ENCODE measurements at places on chromosomes 7 and 10.

DNA sequence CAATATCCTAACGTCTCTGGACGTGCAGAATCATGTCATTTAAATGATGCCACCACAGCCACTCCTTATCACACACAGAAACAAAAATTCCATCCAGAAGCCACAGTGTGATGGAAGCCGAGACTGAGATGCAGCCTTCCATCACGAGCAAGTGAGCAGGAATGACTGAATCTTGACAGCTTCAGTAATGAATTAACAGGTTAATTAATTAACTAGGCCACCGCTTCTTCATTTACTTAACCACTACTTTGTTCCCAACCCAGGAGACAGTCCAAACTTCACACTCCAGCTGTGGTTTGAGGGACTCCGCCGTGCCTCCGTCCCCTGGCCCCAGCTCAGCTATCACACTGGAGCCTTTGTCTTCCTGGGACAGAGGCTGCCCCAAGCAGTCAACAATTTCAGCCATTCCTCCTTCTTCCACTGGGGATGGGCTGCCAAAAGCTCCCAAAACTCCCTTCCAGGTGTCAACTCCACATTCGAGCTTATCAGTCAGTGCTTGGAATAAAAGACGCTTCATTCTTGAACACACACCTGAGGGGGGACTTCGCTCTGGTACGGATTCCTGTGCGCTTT lies 65.9 kb downstream of the FGFR2 start:
- no peak for DNase-seq

DNA sequence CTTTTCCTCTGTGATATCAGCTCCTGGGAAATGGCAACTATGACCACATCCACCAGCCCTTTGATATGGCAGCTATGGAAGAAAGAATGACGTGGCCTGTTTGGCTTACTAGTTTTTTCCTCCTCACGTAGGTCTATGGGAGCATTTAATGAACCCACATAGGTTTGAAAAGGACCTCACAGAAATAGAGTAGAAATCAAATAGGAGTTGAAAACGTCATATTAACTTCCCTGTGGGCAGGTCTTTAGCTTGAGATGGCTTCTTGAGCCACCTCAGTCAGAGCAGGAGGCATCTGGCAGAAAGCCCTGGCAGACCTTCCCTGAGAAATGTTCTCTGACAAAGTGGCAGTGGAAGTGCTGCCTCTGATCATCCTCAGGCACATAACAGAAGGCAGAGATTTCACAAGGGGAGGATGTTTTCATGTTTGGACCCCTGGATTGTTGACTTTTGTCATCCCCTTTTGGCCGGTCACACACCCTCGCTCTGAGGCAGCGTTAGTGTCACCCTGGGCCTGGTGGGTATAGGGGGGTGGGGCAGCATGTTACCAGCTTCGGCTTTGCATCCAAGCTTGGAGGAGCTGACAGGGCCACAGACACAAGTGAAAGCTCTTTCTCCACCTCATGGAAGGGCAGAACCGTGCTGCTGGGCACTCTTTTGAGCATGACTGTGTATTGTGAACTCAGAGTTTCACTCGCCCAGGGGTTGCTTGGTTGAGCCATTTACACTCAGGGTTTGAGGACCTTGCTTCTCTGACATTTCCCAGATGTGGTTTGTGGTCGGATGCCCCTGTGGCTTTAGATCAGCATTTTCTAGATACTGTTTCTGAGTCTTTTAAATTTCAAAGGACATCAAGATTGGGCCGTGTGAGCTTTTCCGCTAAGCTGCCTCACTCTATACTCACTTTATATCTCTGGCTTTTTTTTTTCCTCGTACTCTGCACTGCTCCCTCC lies 184.2 kb downstream of the STK31 start:
- DNase-seq = peak; percentile 2

DNA sequence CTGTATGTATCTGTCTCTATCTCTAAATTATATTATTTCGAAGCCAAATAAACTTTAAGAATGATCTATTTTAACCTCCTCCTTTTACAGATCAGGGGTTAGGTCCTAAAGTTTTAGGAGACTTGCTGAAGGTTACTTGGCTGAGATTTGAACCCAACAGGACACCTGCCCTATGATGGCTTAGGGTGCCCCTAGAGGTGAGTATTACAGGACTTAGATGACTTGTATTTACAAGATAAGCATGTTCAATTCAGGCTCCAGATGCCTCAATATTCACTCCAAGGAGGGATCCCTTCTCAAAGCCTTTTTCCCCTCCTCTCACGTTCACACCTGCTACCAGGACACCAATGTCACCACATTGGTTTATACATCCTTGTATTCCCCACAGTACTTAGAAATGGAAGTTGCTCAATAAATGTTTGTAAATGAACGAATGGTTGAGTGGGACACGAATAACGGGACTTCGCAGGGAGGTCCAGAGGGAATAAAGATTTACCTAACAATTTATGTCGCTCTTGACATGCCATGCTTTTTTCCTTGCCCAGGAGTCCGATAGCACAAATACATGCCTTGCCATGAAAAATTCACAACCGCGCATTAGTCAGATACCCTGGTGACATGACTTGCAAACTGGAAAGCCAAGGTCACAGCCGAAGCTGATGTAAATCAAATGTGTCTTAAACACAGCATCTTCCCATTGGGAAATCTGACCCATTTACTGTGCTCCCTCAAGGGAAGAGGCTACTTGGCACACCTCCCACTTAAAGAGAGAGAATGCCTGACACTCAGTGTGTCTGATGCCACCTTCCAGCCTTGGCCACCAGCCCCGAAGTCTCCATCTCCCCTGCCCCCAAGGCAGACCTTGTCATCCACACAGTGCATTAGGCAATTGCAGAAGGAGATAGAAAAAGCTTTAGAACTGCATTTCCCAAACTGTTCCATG lies 872.2 kb upstream of the AUTS2 start:
- DNase-seq = no peak

GRCh38 chr10:120953897-120954296 lies 102.7 kb downstream of the WDR11 start:
- no peak for DNase-seq

GRCh38 chr10:25804505-25804904 lies 129.5 kb upstream of the MYO3A start:
- no peak for DNase-seq

DNA sequence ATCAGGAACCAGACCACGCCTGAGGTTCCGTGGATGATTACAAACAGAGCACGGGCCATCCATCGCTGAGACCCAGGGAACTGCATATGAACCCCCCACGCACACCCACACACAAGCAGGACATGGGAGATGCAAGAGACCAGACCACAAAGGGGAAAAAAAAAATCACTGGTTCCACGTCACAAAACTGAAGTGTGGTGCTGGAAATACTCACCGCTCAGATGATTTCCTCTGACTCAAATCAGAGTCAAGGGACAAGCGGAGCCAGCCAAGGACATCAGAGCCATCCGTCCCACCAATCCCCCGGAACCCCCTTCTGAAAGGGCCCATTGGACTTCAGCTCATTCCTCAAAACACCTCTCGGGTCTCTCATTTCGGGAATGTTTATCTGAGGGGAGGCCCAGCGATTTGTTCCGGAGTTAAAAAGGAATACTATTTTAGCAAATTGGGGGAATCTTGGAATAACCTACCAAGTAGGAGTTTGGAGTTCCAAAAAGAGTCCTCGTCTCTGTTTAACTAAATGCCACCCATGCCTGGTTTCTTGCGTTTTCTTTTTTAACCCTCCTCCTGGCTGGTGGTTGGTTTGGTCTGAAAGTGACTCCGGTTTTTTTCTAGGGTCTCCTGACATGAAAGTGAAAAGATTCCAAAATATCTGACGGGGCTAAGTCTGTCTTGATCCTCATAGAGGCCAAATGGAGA lies 15.0 kb downstream of the SNX8 start:
- DNase-seq = no peak

GRCh38 chr10:96708456-96708855 lies 11.9 kb downstream of the PIK3AP1 start:
- no peak for DNase-seq

GRCh38 chr10:130399425-130399950 lies 263.3 kb downstream of the GLRX3 start:
- DNase-seq = no peak

- peak; percentile 55 for DNase-seq
These were observed 120.7 kb downstream of the SRPK2 start for GRCh38 chr7:105268056-105268455.

DNA sequence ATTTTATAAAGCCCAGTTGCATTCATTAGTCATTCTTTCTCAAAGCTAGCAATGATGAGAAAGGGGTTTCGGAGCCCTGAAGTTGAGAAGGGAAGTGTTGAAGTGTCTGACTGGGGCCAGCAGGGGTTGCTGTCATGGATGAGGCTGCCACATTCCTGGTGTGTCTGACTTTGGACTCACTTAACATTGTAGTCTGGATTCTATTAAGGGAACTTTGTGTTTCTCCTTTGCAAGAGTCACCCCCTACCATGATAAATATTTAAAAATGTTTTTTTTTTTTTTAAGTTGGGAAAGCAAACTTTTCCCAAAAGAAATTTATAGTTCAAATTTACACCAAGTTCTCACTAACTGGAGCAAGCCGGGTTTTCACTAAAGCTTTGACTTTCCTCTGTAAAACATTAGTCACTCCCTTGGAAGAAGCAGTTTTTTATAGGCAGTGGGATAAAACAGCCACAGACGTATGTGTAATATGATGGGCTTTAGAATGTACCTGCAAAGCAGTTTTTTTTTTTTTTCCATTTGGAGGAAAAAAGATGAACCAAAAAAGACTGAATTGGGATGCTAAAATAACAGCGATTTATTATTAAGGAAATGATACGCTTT lies 243.6 kb downstream of the TWIST1 start:
- DNase-seq = no peak

DNA sequence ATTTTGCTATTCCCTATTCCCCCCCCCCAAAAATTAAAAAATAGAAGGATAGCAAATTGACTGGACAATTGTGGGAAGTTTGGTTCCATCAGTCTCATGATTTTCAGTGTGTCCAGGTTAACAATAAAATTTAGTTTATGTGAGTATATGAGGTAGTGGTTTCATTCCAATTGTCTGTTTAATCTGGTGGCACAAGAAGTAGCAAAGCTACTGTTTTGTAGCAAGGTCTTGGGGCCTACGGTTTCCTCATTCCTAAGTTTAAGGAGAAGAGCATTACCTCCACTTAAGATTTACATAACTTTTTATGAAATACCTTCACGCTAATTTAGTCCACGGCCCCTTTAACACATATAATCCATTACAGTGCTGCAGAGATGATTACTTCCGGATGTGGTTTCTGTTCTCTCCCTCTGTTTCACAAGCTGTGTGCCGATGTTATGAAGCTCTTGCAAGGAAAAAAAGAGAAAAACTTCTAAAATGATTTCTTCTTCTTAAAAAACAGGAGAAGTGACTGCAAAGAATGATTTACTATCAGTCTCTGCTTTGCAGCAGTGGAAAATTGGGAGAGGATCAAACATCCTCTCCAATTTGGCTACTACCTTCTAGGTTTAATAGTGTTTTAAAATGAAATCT lies 32.7 kb upstream of the NPVF start:
- no peak for DNase-seq

GRCh38 chr10:122232769-122233168 lies 38.3 kb upstream of the BTBD16 start:
- DNase-seq = no peak

DNA sequence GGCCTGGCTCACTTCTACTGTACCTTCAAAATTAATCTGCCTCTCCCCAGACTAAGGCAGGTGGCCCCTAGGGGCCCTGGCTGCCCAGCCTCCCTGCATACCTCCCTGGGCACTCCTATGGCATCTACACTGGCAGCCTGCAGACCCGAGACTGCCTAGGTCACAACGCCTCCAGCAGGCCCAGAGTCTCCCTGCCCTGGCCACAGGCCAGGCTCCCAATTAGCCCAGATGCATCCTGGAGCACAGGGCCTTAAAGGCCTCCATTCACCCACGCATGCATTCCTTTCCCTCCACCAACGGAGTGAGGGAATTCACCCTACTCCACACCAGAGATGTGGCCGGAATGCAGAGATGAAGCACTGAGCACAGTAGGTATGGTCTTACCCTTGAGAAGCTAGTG lies 1.9 kb downstream of the CHAT start:
- DNase-seq = no peak

GRCh38 chr7:94367949-94368348 lies 26.7 kb upstream of the COL1A2 start:
- DNase-seq = no peak

DNA sequence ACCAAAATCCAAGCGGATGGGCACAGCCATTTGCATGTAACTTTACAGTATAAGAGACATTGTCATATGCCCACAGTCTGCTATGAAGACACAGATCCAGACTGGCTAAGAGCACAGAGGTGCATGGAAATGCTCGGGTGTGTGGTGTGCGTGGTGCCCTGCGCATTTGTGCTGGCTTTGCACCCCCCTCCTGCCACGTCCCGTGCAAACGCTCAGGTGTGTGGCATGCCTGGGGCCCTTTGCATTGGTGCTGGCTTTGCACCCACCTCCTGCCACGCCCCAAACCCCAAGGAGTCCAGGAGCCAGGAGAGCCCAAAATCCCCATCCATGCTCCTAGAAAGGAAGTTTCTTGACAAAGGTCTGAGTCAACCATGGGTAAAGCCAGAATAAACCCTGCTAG lies 306.2 kb downstream of the PTPRN2 start:
- no peak for DNase-seq

GRCh38 chr10:20744821-20745220 lies 152.3 kb downstream of the NEBL start:
- no peak for DNase-seq

- no peak for DNase-seq
These were observed 231.4 kb downstream of the DNAJB6 start for GRCh38 chr7:157568106-157568769.

DNA sequence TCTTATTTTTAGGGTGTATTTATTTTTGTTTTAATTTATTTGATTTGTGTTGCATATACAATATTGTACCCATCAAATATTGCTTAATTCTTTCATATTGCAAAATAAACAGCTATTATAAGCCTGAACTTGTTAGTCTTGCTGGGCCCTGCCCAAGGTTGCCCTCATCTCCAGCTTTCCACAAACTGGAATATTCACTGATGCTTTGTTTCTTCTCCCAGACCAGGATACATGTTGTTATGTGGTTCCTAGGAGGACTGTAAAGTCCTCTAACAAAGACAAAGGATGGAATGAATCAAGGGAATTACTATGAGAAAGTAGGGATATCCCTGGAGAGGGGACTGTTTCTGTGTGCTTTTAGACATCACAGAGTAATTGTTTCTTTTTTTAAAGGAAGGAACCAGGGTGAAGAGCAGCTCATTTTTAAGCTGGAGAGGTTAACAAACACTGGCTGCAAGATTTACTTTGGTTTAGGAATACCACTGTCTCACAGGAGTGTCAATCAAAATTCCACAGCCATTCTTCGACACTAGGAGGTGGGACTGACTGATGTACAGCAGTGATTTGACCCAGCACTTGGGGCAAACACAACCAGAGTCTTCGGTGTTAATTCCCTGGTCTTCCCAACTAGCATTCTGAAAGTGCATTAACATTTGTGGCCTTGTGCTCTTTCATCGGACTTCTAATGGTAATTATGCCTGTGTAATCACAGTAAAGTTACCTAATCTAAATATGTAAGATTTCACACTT lies 14.8 kb upstream of the CD36 start:
- DNase-seq = no peak

- DNase-seq = no peak
These were observed 23.8 kb upstream of the FZD1 start for GRCh38 chr7:91240376-91240941.

DNA sequence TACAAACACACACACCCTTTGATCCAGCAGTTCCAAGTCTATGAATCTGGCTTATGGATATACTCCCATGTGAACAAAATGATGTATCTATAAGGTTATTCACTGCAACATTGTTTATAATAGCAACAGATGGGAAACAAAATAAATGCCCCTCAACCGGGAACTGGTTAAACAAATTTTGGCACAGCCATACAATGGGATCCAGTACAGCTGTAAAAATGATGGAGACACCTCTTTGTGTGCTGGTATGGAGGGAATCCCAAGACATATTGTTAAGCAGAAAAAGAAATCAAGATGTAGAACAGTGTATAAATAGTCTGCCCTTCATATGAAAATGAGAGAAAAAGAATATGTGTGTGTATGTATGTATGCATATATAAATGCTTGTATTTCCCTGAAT lies 155.5 kb downstream of the SNX10 start:
- no peak for DNase-seq
